ENCODE measurements at places on chromosomes 3 and 15. TPM values are rescaled to one million over a fixed set of nuclear protein-coding genes. Genes with fewer than 3 reads are reported as not detected.

Gene GOLGA8G
- not detected for total RNA-seq

Gene SI
- total RNA-seq: not detected

Gene ADCY5
- total RNA-seq: 2.1 TPM

Gene TAGLN3
- not detected for total RNA-seq

Gene CIP2A
- 6.3 TPM for total RNA-seq

Gene CLRN1
- not detected for total RNA-seq

Gene SNX33
- total RNA-seq: 29.9 TPM

Gene IL5RA
- total RNA-seq: 1.3 TPM

DNA sequence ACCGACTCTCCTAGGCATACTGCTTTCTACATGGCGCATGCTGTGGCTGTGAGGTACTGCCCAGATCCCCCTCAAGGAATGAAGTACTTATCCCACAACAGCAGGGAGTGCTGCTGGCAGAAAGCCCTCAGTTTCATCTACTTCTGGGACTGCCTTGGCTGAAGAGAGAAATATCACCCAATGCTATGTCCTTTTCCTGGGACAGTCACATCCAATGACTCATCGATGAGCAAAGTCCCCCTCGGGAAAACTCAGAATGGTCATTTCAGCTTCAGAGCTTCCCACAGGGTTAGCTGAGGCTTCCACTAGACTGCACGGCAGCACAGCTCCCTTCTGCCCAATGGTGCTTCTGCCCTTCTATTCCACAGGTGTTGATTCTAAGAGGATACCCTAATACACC, 3.6 kb upstream of the NMD3 start:
- H3K36me3 ChIP-seq: no peaks in the 10 kb centered on the region
- no peak overlapping the region for H3K27ac ChIP-seq
- no peak overlapping the region for H3K4me3 ChIP-seq
- H3K4me1 ChIP-seq: peaks cover 9% of the 10 kb centered on the region
- no peak for DNase-seq

- DNase-seq: peak; percentile 6
- no peaks in the 10 kb centered on the region for H3K4me1 ChIP-seq
- H3K4me3 ChIP-seq: no peak overlapping the region
- no peaks in the 10 kb centered on the region for H3K27me3 ChIP-seq
These were observed 21.7 kb downstream of the APBA2 start for GRCh38 chr15:28907338-28907960.

DNA sequence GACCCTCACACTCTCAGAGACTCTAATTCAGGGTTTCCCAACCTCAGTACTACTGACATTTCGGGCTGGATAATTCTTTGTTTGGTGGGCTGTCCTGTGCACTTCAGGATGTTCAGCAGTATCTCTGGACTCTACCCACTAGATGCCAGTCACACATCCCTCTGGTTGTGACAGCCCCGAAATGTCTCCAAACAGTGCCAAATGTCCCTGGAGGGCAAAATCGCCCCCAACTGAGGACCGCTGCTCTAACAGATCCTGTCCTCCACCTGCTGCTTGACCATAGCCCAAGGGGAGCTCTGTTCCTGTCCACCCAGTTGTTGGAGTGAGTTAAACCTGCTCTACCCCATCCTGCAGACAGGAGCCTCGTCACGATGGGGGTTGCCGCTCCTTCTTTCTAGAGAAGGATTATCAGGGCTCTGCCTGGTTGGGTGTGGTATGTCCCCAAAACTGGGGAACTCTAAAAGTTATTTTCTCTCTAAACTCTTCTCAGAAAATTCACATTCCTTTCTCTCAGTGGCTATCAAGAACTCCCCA, 85.6 kb upstream of the PSMD6 start:
- DNase-seq: no peak
- H3K27me3 ChIP-seq: no peaks in the 10 kb centered on the region
- no peak overlapping the region for H3K27ac ChIP-seq
- no peaks in the 10 kb centered on the region for H3K36me3 ChIP-seq

- no peak overlapping the region for H3K4me3 ChIP-seq
- no peak overlapping the region for H3K27ac ChIP-seq
- no peaks in the 10 kb centered on the region for H3K36me3 ChIP-seq
- DNase-seq: no peak
- H3K4me1 ChIP-seq: no peaks in the 10 kb centered on the region
- no peaks in the 10 kb centered on the region for H3K27me3 ChIP-seq
These were observed 218.4 kb downstream of the ARRDC4 start for GRCh38 chr15:98178861-98179260.

- no peak overlapping the region for H3K27ac ChIP-seq
- no peaks in the 10 kb centered on the region for H3K4me1 ChIP-seq
- no peaks in the 10 kb centered on the region for H3K27me3 ChIP-seq
- no peak for DNase-seq
- H3K36me3 ChIP-seq: no peaks in the 10 kb centered on the region
These were observed 51.9 kb upstream of the PFN2 start for GRCh38 chr3:150022381-150023238.

GRCh38 chr15:44300572-44300971, 12.1 kb downstream of the GOLM2 start:
- no peak overlapping the region for H3K4me3 ChIP-seq
- H3K27ac ChIP-seq: no peak overlapping the region
- no peaks in the 10 kb centered on the region for H3K36me3 ChIP-seq
- DNase-seq: no peak
- H3K27me3 ChIP-seq: no peaks in the 10 kb centered on the region
- peaks cover 9% of the 10 kb centered on the region for H3K4me1 ChIP-seq

GRCh38 chr3:106114220-106114619, 245.4 kb upstream of the CBLB start:
- H3K4me1 ChIP-seq: no peaks in the 10 kb centered on the region
- H3K27me3 ChIP-seq: no peaks in the 10 kb centered on the region
- no peaks in the 10 kb centered on the region for H3K36me3 ChIP-seq
- no peak for DNase-seq

GRCh38 chr15:57922776-57923175, 142.7 kb downstream of the ALDH1A2 start:
- peak overlapping the region; percentile 2 for H3K27ac ChIP-seq
- H3K27me3 ChIP-seq: no peaks in the 10 kb centered on the region
- H3K4me3 ChIP-seq: peak overlapping the region; percentile 2
- H3K4me1 ChIP-seq: peaks cover 36% of the 10 kb centered on the region
- DNase-seq: peak; percentile 91
- no peaks in the 10 kb centered on the region for H3K36me3 ChIP-seq

- no peak overlapping the region for H3K27ac ChIP-seq
- H3K36me3 ChIP-seq: no peaks in the 10 kb centered on the region
- no peaks in the 10 kb centered on the region for H3K4me1 ChIP-seq
- H3K27me3 ChIP-seq: no peaks in the 10 kb centered on the region
These were observed 11.4 kb downstream of the PRR20G start for GRCh38 chr3:127276396-127276795.

DNA sequence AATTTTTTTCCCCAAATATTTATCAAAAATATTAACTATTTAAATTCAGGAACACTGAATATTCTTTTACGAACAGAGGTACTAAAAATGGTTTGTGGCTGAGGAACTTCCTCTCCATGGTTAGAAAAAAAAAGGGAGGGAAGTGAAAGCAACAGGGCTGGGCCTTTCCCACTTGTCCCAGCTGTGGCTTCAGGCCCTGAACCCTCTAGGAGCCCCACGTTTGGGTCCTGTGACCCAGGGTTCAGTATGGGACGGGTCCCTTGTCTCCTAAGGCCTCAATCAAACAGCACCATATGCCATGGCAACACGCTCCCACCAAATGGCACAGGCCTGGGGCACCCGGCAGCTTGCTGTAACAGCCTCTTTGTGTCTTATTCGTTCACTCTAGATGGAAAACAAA, 32.4 kb downstream of the POC1A start:
- H3K36me3 ChIP-seq: no peaks in the 10 kb centered on the region
- DNase-seq: peak; percentile 35
- no peaks in the 10 kb centered on the region for H3K27me3 ChIP-seq
- peaks cover 32% of the 10 kb centered on the region for H3K4me1 ChIP-seq
- no peak overlapping the region for H3K4me3 ChIP-seq

DNA sequence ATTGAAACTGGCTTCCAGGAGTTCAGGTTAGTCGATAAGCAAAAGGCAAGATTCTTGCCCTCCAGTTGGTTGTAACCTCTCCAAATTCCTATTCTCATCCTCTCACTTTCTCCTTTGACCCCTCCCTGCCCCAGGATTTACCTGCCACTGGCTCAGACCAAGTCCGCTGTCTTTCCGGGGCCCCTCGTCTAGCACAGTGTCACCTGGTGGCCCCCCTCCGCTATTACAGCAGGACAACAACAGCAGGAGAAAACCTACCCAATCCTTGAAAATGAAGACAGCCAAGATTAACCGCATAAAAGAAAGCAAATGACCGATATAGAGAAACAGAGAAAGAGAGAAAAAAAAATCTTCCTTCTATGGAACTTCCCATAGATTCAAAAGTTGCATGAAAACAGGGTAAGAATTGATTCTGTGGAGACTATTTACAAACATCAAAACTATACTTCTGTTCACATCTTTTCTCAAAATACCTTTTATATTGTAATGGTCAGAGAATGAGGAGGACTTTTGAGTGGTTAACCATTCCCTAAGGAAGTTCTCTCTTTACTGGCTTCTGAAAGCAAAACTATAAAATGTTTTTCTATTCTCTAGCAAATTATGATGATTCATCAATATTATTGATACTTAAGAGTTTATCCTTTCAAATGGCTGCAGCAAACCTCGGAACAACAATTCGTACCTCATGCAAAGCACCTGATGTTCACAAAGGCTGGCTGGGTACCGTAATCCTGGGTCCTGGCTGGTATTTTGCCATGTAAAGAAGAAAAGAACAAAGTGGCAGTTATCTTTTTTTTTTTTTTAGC, 10.0 kb upstream of the ST8SIA2 start:
- H3K36me3 ChIP-seq: no peaks in the 10 kb centered on the region
- H3K27ac ChIP-seq: no peak overlapping the region
- H3K4me3 ChIP-seq: no peak overlapping the region
- no peak for DNase-seq

DNA sequence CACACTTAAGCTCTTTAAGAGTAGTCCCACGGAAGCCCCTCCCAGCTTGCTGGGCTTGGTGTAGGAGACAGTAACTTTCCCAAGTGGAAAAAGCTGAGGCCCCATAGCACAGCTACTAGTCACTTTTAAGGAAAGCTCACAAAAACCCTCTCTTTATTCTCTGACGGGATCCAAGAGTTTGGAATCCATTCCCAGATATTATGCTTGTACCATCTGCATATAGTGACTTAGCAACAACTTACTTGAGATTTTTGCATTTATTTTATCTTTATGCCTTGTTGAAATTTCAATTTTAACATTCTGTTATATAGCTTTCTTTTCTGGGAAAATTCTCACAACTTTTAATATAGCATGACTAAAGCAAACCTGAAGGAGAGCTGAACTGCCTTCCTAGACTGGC, 19.5 kb downstream of the GPR15 start:
- H3K36me3 ChIP-seq: no peaks in the 10 kb centered on the region
- no peak for DNase-seq
- H3K4me1 ChIP-seq: no peaks in the 10 kb centered on the region
- H3K27me3 ChIP-seq: no peaks in the 10 kb centered on the region

- H3K36me3 ChIP-seq: no peaks in the 10 kb centered on the region
- H3K4me1 ChIP-seq: no peaks in the 10 kb centered on the region
- H3K27ac ChIP-seq: no peak overlapping the region
- no peak for DNase-seq
- no peak overlapping the region for H3K4me3 ChIP-seq
These were observed 3.1 kb downstream of the RBP2 start for GRCh38 chr3:139473155-139473771.

DNA sequence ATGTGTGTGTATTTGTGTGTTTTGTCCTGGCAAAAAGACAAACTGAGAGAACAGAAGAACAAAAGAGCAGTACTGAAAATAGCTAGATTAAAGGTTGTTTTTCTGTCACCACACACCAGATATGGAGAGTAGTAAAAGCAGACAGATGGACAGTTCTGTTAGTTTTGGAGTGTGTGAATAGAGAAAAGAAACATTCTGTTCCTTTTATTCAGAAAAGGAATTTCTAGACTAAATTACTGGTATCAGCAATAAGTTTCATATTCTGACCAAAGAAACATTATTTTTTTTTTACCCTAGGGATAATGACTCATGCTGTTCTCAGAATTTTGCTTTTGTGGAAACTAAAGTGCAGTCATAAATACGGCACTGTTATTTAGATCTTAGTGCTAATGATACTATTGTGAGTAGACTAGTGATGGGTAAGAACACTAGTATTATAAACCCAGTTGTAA, 32.9 kb downstream of the PIK3CA start:
- no peak for DNase-seq
- H3K27ac ChIP-seq: peak overlapping the region; percentile 42
- peaks cover 33% of the 10 kb centered on the region for H3K4me1 ChIP-seq
- H3K27me3 ChIP-seq: no peaks in the 10 kb centered on the region

- H3K4me1 ChIP-seq: no peaks in the 10 kb centered on the region
- H3K36me3 ChIP-seq: no peaks in the 10 kb centered on the region
- no peaks in the 10 kb centered on the region for H3K27me3 ChIP-seq
- DNase-seq: no peak
- H3K4me3 ChIP-seq: no peak overlapping the region
These were observed 12.1 kb upstream of the GATA2 start for GRCh38 chr3:128504963-128505730.

- H3K27me3 ChIP-seq: no peaks in the 10 kb centered on the region
- H3K4me3 ChIP-seq: no peak overlapping the region
- H3K4me1 ChIP-seq: peaks cover 6% of the 10 kb centered on the region
- no peaks in the 10 kb centered on the region for H3K36me3 ChIP-seq
- peak; percentile 70 for DNase-seq
- no peak overlapping the region for H3K27ac ChIP-seq
These were observed 4.5 kb downstream of the FETUB start for GRCh38 chr3:186644683-186645082.

GRCh38 chr15:73352082-73352481, 16.7 kb downstream of the HCN4 start:
- no peak overlapping the region for H3K4me3 ChIP-seq
- no peaks in the 10 kb centered on the region for H3K27me3 ChIP-seq
- DNase-seq: no peak
- no peaks in the 10 kb centered on the region for H3K4me1 ChIP-seq

- no peaks in the 10 kb centered on the region for H3K36me3 ChIP-seq
- no peaks in the 10 kb centered on the region for H3K27me3 ChIP-seq
- no peaks in the 10 kb centered on the region for H3K4me1 ChIP-seq
These were observed 25.1 kb downstream of the KBTBD12 start for GRCh38 chr3:127940116-127940515.

DNA sequence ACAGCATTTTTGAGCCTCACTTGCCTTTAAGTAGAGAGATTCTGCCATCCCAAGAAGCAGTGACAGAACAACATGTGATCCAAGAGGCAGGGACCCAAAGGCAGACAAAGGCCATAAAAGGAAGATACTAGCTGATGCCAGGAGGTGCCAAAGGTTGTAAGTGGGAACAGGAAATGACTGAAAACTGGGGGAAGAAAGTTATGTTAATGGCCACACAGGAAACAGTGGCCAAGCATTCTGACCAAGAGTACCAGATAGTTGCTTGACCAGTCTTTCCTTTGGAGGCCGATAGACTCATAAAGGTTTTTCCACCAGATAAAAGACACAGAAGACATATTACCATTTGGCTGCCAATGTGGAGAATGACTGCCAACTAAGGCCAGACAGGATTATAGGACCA, 274.5 kb upstream of the PEX5L start:
- H3K36me3 ChIP-seq: no peaks in the 10 kb centered on the region
- no peak overlapping the region for H3K4me3 ChIP-seq
- no peaks in the 10 kb centered on the region for H3K4me1 ChIP-seq
- DNase-seq: no peak
- no peaks in the 10 kb centered on the region for H3K27me3 ChIP-seq
